SHP77 (cell line): ENCODE measurements at places on chromosomes 11 and 22.

DNA sequence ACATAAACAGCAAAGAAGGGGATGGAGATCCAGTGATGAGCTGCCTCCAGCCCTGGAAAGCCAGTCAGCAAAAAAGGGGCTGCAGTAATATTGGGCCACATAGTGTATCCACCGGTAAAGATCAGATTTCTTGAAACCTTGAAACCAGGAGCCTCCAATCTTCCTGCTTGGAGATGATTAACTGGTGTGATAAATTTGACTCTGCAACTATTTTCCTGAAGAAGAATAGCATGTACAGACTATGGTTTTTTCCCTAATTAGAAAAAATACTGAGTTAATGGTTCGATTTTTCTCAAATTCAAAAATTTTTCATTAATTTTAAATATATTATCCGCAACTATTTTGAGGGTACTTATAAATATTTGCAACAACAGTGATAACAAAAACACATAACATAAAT, at the start of gene OR51B2:
Gene OR51B2 (minus strand): TSS at position 101 of the 400 bp plus-strand sequence. CDS start 0 bp downstream, at position 101.
- no peak for DNase-seq

DNA sequence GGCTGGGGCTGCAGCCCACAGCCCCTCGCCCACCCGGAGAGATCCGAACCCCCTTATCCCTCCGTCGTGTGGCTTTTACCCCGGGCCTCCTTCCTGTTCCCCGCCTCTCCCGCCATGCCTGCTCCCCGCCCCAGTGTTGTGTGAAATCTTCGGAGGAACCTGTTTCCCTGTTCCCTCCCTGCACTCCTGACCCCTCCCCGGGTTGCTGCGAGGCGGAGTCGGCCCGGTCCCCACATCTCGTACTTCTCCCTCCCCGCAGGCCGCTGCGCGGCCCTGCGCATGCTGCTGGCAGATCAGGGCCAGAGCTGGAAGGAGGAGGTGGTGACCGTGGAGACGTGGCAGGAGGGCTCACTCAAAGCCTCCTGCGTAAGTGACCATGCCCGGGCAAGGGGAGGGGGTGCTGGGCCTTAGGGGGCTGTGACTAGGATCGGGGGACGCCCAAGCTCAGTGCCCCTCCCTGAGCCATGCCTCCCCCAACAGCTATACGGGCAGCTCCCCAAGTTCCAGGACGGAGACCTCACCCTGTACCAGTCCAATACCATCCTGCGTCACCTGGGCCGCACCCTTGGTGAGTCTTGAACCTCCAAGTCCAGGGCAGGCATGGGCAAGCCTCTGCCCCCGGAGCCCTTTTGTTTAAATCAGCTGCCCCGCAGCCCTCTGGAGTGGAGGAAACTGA, 731 bp downstream of the GSTP1 start:
- DNase-seq: no peak

- no peak for DNase-seq
Measured at GRCh38 chr11:108916290-108916689, 251.4 kb downstream of the DDX10 start.

GRCh38 chr11:116207019-116207418, 565.8 kb downstream of the BUD13 start:
- no peak for DNase-seq

- no peak for DNase-seq
Measured at GRCh38 chr11:122618927-122619326, 36.6 kb upstream of the UBASH3B start.

GRCh38 chr11:13939961-13940906, 22.3 kb upstream of the SPON1 start:
- DNase-seq: no peak

DNA sequence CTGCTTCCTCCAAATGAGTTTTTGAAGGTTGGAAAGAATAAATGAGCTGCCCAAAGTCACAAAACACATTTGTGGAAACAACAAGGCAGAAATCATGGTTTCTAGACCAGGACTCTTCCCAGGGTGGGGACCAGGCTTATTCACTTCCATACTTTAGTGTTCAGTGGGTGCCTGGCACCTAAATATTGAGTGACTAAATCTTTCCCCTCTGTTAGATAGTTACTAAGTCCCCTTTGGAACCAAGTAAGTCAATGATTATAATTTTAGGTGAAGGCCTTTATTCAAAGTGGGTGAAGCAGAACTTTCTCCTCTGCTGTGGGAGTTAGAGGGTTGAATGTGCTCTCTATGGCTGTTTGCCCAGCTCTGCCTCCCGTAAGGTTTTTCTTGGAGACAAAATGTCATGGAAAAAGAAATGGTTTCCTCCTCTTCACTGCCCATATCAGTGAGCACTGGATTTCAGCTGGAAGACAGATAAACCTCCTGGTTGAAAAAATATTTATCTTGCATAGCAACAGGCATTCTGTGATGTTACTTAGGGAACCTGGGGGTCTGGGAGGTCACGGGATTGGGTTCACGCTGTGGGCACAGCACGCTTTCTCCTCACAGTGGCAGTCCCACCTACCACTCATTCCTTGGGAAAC, 117.8 kb downstream of the CCDC81 start:
- no peak for DNase-seq

DNA sequence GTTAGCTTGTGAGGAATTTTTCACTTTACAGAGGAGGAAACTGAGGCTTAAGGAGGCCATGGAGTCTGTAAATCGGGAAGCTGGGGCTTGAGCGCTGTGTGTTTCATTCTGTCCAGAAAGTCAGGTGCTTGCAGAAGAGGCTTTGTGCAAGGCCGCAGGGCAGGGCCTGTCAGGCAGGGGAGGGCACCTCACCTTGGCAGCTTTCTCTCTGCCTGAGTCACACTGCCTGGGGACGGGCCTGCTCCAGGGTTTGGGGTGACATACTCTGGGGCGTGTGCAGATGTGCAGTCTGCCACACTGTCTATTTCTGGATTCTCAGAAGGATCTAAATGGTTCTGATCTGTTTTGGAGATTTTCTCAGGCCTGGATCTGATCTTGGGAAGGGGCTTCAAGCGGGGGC, 8.4 kb downstream of the INCENP start:
- no peak for DNase-seq

DNA sequence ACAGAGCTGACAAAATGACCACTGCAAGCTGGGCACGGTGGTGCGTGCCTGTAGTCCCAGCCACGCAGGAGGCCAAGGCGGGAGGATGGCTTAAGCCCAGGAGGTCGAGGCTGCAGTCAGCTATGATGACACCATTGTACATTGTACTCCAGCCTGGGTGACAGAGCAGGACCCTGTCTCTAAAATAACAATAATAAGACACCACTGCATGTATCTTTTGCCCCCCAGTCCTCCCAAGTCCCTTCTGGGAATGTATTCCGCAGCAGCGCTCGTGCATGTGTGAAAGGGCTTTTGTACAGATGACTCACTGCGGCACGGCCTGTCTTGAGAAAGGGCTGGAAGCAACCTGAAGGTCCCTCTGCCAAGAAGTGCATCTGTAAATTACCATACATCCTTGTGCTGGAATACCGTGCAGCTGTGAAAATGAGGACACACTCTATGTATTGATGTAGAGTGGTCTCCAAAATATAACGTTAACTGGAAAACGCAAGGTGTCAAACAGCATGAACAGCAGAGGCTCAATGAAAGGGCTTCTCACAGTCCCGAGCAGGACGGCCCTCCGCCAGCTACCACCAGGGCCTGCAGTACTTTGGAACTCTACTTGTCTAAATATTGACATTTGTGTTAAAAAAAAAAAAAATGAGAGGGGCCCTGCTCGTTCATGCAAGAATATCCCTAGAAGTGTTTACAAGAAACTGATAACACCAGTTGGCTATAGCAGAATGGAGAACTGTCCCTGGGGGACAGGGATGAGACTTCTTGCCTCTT, 9.0 kb upstream of the CDC42EP2 start:
- DNase-seq: no peak

GRCh38 chr11:105670811-105671210, 60.9 kb downstream of the GRIA4 start:
- DNase-seq: no peak

DNA sequence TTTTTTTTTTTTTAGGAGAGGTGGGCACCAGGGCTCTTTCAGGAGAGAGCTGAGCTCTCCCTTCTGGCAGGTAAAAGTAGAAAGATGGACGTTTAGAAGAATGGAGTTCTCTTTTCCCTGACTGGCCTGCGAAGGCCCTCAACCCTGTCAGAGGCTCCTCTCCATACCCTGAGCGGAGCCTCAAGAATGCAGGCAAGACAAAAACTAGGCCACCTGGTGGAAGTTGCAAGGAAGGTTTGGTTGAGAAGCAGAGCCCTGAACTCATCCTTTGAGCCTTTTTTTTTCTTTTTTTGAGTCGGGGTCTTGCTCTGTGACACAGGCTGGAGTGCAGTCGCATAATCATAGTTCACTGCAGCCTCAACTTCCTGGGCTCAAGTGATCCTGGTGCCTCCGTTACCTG, 1.4 kb downstream of the OTOG start:
- DNase-seq: no peak

DNA sequence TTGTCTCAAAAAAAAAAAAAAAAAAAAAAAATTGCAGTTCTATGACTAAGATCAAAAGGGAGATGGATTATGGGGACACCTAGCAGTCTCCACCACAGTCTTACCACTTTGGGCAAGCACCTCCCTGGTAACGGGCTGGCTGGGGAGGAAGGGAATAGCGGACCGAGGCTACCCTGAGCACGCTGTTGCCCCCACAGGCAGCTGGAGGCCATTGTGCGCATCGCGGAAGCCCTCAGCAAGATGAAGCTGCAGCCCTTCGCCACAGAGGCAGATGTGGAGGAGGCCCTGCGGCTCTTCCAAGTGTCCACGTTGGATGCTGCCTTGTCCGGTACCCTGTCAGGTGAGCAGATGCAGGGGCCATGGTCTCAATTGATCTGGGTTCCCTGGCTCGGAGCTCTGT, 21.2 kb downstream of the MCM5 start:
- DNase-seq: no peak

GRCh38 chr11:117730208-117730800, 66.7 kb downstream of the DSCAML1 start:
- no peak for DNase-seq
